ENCODE measurements at places on chromosomes 4 and X.

DNA sequence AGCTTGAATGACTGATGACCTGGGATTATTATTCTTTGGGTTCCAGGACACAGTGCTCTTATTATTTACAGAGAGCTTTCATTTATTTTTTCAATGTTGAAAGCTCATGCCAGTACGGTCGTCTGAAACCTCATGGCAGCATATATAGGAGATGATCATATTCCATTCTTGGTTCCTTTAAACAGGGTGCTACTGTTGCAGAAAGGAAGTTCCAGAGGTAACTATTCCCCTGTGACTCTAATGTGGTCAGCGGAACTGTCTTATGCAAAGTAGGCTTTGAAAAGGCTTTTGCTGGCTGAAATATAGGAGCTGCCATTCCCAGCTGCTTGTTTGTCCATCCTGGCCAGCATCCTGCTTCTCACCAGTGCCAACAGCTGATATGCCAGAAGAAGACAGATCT, 208.3 kb upstream of the LEF1 start:
- DNase-seq, result no peak

- no peak for DNase-seq
These were observed 184.9 kb downstream of the COMMD8 start for GRCh38 chr4:47278631-47279030.

- DNase-seq, result no peak
These were observed 34.3 kb downstream of the MTM1 start for GRCh38 chrX:150602743-150603142.

- DNase-seq, result no peak
These were observed 11.4 kb upstream of the GPR34 start for GRCh38 chrX:41677183-41678060.

DNA sequence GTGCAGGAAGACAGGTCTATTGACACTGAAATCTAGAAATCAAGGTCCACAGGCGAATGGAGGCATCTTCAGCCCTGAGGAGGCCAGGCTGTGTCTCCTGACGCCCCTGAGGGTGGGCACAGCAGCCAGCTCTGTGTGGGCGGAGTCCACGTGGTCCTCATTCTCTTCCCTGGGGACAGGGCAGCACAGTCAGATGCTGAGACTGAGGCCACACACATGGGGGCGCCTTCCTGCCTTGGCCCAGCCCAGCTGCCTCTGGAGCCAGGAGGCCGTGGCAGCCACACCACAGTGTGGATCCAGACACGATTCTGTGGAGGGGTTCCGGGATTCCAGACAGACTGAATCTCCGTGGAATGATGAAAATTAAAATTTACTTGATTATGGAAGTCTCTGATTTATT, 20.8 kb downstream of the FGFR3 start:
- no peak for DNase-seq

DNA sequence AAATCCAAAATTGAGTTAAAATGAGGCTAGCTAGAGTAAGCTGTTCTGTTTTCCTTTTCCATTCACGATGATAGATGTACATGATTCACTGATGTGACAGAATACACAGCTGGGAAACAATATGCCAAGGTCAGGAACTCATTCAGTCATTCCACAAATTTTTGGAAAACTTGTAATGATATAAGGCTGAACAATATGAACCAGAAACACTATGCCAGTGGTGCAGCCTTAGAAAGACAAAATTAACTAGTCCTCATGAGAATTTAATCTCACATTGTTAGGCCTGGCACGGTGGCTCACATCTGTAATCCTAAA, 50.0 kb upstream of the NDST3 start:
- DNase-seq, result no peak

DNA sequence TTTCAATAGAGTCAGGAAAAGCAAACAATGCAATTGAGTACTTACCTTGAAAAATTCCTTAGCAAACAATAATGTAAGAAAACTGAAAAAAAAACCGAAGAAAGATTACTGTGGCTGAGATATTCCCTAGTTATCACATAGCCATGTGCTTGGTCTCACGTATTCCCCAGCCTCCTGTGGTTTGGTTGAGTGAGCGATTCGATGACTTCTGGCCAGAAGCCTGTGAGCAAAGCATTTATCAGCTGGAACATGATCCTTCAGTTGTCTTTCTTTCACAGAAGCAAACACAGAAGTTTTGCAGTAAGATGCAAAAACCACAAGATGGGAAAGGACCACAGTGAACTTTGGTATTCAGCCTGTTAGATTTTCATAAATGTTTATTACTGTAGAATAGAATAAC, 1754.3 kb upstream of the AGA start:
- DNase-seq, result no peak

DNA sequence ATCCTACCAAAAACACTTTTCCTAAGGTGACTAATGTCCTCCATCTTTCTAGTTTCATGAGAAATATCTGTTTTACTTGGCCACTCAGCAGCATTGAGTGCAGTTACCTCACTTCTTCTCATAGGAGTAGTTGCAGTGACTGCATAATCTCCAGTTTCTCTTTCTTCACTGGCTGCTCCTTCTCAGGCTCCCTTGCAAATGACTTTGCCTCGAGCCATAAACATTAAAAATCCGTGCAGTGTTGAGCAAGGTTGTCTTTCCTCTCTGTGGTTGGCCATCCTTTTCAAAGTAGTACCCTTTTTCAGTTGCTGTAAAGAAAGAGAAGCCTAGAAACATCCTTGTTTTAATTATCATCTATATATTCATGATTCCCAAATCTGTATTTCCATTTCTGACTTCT, 10.2 kb upstream of the PRKG2 start:
- DNase-seq, result no peak

- no peak for DNase-seq
These were observed 93.5 kb upstream of the AFAP1 start for GRCh38 chr4:8033067-8033755.

- no peak for DNase-seq
These were observed 389.7 kb upstream of the NR3C2 start for GRCh38 chr4:148831945-148832344.

GRCh38 chr4:139854668-139855403, 189.2 kb downstream of the MGST2 start:
- DNase-seq, result no peak

DNA sequence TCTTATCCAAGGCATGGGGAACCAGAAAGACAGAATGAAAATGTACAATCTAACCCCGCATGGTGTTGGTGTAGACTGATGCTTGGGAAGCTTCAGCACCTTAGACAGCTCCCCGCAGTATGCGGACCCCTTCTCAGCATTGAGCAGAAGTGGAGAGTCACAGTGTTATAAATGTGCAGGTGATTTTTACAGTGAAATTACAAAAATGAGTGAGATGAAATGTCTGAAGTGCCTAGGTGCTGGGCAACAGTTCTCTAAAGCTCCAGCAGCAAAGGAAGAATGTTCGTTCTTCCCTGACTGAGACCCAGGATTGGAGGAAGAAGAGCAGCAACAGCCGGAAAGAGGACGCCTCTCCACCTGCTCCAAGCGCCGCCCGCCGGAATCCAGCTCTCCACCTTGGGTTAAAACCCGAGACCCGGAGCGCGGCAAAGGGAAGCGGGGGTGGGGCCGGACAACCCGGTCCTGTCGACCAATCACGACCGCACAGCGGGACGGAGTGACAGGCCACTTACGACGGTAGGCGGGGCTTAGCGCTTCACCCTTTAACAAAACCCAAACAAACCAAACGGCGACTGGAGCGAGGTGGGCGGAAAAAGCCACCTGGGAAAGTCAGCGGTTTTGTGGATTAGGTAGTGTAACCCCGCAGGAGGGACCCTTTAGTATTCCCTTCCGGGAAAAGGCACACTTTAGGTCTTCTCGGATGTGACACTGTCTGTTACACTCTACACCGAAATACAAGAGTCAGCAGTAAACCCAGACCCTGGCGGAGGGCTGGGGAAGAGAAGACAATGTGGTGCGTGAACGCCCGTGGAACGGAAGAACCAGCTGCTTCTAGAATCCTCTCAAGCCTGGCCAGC, at the start of gene GLRA3:
TSS of gene GLRA3 (minus strand) at position 403 of the 857 bp plus-strand sequence. CDS start 436 bp downstream, outside the sequence.
- DNase-seq, result no peak

- no peak for DNase-seq
These were observed 72.5 kb downstream of the RGS12 start for GRCh38 chr4:3365326-3365725.

GRCh38 chr4:8788174-8788573, 83.5 kb downstream of the HMX1 start:
- no peak for DNase-seq

DNA sequence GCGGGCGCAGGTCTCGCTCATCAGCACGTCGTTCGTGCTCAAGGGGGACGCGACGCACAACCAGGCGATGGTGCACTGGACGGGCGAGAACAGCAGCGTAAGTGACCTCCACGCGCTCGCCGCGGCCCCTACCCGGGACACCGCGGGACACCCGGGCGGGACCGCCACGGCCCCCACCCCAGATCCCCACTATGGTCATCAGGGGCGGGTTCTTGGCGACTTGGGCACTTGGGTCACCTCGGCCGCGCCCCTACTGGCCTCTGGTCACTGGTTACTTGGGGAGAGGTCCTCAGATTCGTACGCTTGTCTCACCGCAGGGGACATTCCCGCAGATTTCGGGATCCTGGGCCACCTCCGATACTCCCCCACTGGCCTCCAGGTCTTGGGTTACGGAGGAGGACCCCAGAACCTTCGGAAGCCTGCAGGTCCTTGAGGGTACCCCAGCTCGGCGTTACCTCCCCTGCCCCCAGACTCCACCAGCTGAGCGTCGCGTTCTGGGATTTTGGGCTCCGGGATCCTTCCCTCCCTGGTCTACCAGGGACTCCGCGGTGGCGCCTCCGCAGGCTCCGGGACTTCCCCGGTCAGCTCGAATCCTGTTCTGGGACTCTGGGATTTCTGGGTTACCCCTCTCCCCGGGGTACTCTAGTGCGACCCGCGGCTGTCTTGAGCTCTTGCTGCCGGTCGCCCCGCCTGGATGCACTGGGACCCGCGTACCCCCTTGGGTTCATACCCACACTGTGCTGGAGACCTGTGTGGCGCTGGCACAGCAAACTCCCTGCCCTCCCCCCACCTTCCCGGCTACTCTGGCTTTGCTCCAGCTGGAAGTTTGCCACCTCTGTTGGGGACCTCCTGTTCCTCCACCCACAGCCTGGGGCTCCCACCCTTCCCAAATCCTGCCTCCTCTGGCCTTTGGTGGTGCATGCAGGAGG, 956 bp downstream of the SORCS2 start:
- DNase-seq, result no peak

- no peak for DNase-seq
These were observed 4.7 kb downstream of the SH3RF1 start for GRCh38 chr4:169266081-169266480.

GRCh38 chr4:80788798-80789197, 241.7 kb upstream of the BMP3 start:
- DNase-seq, result no peak

DNA sequence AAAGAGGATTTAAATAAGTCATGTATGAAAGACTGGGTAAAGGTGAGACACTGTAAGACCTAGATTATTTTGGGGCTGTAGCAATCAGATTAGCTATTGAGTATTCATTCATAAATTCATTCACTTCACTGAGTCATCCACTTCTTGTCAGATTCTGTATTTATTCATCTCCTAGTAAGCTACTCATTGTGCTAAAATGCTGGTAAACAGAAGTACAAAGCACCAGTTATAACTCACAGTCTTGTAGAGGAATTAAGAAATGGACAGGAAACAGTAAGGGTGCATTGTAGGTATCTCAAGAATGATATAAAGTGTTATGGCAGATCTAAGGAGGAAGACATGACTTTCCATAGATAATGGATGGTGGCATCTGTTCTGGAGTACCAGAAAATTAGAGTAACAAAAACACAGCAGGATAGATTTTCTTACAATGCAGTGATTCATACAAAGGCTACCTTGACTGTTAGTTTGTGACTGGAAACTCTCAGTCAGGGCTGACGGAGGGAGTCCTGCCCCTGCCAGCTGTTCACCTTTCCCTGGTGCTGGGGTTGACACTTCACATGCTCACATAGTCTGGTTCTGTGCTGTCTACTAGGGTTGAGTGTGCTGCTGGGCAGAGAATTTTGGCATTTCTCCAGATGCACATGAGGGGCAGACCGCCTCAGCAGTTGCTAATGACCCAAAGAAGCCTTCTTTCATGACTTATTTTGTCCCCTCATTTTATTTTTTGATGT, 26.5 kb upstream of the HAND2 start:
- no peak for DNase-seq

- DNase-seq, result no peak
These were observed at the start of gene STBD1 for GRCh38 chr4:76305971-76306881. Gene STBD1 (plus strand): TSS chr4:76306733. CDS start chr4:76306770, 37 bp downstream.

- DNase-seq, result no peak
These were observed 71.3 kb upstream of the ENOX2 start for GRCh38 chrX:130974323-130974722.

DNA sequence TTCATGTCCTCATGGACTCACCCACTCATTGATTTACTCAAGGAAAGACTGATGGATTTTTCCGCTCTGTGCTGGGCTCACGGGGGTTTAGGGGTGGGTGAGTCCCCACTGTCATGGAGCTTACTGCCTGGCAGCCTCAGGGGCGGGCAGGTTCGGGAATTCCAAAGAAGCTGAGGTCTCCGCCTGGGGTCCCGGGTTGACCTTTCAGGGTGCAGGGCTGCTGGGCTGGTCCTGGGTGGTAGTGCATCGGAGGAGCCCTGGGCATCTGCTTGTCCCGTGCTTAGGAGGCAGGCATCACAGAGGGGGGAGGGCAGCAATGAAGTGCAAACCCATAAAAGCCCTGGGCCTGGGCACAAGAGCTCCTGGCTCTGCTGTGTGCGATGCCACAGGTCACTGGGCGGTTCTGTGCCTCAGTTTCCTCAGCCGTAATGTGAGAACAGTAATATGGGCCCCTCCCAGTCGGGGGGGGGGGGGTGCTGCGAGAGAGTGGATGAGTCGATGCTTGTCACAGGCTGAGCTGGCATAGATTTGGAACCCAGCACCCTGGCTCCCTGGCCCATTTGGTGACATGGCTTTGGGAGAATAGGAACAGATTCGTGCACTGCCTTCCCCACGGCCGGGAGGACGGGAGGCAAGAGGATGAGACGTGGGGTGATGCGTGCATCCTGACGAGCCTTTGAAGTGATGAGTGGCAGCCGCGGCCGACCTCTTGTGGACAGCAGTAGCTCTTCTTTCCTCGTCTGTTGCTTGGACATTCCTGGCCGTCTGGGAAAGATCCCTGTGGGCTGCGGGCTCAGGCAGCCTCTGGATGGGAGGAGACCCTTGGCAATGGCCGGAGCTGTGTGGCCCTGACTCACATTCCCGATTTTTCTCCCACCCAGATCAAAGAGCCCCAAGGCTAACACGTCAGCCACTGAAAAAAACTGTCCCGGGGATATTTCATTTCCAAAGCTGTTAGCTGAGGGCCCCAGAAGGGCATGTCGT, 42.0 kb downstream of the PSAPL1 start:
- no peak for DNase-seq

GRCh38 chrX:57652705-57653104, 27.4 kb downstream of the NLRP2B start:
- DNase-seq, result no peak

- DNase-seq, result no peak
These were observed 97.3 kb upstream of the NAP1L5 start for GRCh38 chr4:88794952-88795351.

- no peak for DNase-seq
These were observed 19.8 kb upstream of the TASL start for GRCh38 chrX:30597216-30598012.

DNA sequence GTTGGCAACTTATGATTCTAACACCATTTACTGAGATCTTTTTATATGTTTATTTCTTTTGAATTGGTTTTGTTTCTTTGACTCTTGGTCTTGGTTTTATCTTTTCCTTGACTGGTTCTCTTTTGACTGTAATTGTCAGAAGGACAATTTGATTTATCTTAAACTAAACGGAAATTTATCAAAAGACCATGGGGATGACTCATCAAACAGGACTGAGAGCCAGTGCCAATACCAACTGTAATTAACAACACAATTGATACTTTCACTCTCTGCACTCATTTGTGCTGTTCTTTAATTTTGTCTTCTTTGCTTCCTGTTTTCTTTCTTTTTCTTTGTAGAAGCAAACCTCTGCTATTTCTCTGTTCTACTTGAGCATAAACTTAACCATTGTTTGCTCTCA, 776.8 kb downstream of the CCSER1 start:
- no peak for DNase-seq

- DNase-seq, result no peak
These were observed 193.1 kb downstream of the SPATA18 start for GRCh38 chr4:52244103-52244775.
